ENCODE measurements at places on chromosomes 3 and 15. TPM values are rescaled to one million over a fixed set of nuclear protein-coding genes. Genes with fewer than 3 reads are reported as not detected.

Gene CILP
- total RNA-seq = 0.24 TPM

Gene SMCO1
- not detected for total RNA-seq

Gene ACTC1
- not detected for total RNA-seq

Gene PROS1
- total RNA-seq = 0.25 TPM

- DNase-seq = peak; percentile 18
Measured at GRCh38 chr15:59688423-59688781, 718 bp downstream of the BNIP2 start.

GRCh38 chr3:180420016-180420415 is 181.9 kb upstream of the TTC14 start:
- DNase-seq = no peak

GRCh38 chr15:92625251-92625980 is 30.2 kb downstream of the FAM174B start:
- no peak for DNase-seq

- peak; percentile 18 for DNase-seq
Measured at GRCh38 chr15:63997715-63998442, 48.4 kb downstream of the DAPK2 start.

DNA sequence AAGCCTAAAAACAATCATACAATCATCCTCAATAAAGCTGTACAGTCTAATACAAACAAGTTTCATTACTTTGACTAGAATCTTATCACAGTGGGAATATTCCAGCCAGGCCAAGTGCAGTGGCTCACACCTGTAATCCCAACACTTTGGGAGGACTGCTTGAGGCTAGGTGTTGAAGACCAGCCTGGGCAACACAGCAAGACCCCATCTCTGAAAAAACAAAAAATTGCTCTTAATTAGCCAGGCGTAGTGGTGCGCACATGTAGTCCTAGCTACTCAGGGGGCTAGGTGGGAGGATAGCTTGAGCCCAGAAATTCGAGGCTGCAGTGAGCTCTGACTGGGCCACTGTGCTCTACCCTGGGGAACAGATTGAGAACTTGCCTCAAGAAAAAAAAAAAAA is 3.3 kb downstream of the RPN1 start:
- DNase-seq = no peak

GRCh38 chr15:90742087-90742486 is 24.9 kb downstream of the BLM start:
- no peak for DNase-seq

All from natural killer cell (primary cell).